Stimulated activated CD4-positive, alpha-beta T cell treated with anti-CD3 and anti-CD28 coated beads, TNF-alpha, amount 100 ng/mL, for 4 hours (primary cell): ENCODE measurements at places on chromosomes 12 and 14.

DNA sequence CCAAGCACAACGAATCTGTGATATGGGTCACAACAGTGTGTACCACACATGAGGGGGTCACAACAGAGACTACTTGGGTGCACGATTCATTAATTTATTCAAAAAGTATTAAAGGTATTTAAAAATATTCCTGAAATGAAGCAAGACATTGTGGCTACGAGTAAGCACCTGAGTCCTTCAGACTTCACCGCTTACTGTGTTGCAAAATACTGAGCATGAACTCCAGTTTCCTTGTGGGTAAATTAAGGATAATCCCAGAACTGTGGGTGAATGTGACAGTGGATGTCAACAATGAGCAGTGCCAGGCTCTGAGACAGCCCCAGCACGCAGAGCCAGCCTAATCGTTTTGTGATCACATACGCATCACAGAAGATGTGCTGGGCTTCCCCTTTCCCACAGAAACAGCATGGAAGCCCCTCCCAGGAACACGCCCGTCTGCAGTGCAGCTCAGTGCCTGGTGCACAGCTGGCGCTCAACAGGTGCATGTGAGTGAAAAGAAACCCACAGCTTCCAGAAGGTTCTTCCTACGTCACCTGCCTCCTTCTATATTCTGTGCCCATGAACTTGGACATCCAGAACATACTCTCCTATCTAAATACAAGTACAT lies 29.1 kb downstream of the CDC42BPB start:
- DNase-seq = no peak

GRCh38 chr14:96565811-96566210 lies 63.6 kb downstream of the PAPOLA start:
- DNase-seq = no peak

DNA sequence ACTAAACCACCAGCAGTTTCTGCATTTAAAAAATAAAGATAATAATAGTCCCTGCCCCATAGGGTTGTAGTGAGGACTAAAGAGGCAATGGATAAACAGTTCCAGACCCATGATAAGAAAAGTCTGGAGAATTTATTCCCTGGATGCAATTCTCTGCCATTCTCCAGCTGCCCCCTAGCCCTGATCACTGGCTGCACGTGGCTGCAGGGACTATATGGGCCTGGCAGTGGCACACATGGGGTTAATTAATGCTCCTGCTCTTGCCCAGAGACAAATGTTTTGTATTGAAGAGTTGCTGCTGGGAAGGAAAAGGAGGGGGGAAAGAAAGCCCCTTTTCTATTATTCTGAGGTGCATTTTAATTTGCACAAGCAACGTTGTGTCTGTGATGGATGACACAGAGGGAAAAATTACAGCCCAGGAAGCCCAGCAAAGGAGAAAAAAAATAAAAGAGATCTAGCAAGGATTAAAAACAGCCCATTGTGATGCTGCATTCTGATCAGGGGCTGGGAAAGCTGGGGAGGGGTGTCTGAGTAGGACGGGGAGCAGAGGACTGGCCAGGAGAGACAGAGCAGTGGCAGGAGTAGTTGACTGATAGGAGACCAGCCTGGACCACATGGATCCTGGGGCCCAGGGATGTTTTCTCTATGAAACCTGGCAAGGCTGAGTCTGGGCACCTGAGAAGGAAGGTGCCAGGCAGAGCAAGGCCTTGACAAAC lies 149.3 kb downstream of the ESRRB start:
- DNase-seq = no peak

DNA sequence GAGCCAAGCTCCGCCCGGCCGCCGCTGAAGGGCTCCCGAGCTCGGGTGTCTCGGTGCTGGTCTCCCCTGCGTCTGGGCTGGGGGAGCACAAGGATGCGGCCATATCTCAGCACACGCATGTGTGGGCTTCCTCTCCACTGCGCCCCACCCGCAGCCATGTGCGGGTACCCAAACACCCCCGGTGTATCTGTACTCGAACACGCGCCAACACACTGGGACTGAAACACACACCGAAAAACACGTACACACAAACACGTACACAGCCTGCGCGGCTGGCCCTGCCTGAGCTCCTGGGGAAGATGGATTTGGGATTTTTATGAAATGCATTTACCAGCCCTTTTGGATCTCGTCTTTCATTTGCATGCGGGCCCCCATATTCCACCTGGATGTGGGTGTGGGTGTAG lies 897 bp upstream of the TBX3 start:
- no peak for DNase-seq

DNA sequence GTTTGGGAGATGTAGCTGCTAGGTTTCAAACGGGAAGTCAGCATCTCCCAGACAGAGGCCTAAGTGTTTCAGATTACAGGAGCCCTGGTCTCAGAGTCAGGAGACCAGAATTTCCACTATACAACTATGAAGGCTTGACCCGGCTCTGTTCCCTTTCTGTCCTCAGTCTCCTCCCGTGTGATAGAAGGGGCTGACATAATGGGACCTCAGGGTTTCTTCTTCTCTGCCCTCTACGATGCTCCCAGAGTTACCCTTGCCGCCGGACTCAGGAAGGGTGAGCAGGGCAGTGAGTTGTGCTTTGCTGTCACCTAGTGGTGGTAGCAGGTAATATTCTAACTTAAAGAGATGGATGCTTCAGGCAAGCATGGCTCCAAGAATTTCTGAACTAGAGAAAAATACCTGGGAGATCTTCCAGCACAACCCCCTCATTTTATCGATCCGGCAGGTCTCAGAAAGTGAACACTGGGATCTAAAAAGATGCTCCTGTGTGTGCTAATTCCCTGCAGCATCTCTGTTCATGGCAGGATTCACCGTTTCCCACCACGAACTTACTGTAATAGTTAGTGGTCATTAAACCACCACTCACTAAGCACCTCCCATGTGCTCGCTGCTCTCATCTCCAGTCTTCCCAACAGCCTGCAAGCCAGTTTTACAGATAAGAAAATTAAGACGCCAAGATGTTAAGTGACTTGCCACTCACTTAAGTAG lies 84.4 kb downstream of the VWF start:
- DNase-seq = peak; percentile 19
